ENCODE measurements at places on chromosomes 2 and 18. TPM values are rescaled to one million over a fixed set of nuclear protein-coding genes. Genes with fewer than 3 reads are reported as not detected.

Gene ASIC4
- total RNA-seq = not detected

Gene SPATA3
- total RNA-seq = not detected

Gene CNNM3
- 26.1 TPM for total RNA-seq

Gene RAMP1
- 8.8 TPM for total RNA-seq

Gene AGAP1
- 44.5 TPM for total RNA-seq

Gene MYCN
- 1.7 TPM for total RNA-seq

Data from kidney (tissue), 22 donors.